ENCODE measurements at places on chromosomes 5 and 9.
A peak's percentile ranks its signal among the peaks of the same experiment; 100 is the strongest.

- DNase-seq: no peak
Measured at GRCh38 chr9:129617167-129617566, 3.7 kb downstream of the C9orf50 start.

GRCh38 chr5:58635416-58635815 is 52.5 kb downstream of the RAB3C start:
- no peak for DNase-seq

DNA sequence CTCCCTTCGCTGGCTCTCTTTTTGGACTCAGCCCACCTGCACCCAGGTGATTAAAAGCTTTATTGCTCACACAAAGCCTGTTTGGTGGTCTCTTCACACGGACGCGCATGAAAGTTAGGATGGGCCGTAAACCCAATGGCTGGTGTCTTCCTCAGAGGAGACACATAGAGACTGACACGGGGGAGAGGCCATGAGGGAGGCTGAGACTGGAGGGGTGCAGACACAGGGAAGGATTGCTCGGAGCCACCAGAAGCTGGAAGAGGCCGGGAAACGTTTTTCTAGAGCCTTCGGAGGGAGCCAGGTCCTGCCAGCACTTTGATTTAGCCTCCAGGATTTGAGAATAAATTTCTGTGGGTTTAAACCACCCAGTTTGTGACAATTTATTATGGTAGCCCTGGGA is 274.9 kb downstream of the AGTPBP1 start:
- DNase-seq: no peak

GRCh38 chr5:23042226-23042625 is 189.1 kb upstream of the CDH12 start:
- DNase-seq: no peak

DNA sequence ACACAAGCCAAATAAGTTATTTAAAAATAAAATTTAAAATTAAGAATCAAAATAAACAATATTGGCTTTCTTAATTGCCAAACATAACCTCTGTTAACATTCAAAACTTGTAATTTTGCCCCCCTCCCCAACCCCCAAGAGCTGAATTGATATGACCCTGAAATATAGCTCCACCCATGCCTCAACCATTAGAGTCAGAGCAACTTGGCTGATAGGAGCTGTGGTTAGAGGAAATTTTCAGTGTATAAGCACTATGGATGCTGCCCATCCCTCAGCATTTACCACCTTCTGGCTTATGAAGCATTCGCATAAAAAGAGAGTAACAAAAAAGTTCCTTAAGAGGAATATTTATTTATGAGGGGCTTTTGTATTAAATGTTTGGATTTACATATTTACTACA is 6.1 kb downstream of the POC5 start:
- no peak for DNase-seq

GRCh38 chr5:34914671-34915138 is 599 bp downstream of the RAD1 start:
- DNase-seq: no peak

GRCh38 chr9:121648799-121649198 is 2.6 kb upstream of the DAB2IP start:
- DNase-seq: no peak

GRCh38 chr5:53240661-53241060 is 131.1 kb upstream of the MOCS2 start:
- no peak for DNase-seq

DNA sequence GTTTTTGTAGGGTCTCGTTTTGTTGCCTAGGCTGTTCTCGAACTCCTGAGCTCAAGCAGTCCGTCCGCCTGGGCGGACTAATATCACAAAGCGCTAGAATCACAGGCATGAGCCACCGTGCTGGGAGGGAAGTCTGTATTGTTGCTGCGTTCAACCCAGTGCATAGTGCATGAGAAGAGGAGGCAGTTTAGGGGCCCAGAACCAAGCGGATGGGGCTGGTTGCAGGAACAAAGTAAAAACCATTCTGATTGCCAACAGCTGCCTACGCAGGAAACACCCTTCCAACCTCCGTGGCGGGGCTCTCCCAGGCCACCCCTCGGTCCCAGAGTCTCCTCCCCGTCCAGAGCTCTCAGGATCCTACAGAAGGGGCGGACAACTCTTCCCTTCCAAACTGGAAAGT is 87.1 kb downstream of the ANXA2R start:
- DNase-seq: no peak

DNA sequence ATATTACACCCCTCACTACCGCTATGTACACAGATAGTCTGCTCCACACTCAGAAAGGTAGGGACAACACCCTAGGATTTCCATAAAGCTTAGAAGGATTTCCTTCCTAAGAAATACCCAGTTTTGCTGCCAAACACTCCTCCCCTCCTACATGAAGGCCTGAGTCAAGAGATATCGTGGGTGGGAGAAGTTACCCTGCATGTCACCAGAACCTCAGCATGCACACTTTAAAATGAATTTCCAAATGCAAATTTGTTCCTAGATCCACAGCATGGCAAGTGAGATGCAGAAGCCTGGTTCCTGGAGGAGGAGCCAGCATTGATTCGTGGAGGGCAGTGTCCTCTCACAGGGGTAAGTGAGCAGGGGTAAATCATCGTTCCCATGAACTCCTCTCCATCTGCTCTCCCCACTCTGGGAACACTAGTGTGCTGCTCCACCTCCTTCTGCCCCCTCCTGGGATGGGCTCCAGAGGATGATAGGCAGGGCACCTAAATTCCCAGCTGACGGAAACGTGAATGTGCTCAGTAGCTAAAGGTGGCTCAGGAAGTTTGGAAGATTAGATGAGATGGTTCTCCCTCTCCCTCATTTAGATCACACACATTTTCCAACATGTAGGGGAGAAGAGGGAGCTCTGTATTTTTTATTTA is 76.7 kb downstream of the PDE4D start:
- no peak for DNase-seq

DNA sequence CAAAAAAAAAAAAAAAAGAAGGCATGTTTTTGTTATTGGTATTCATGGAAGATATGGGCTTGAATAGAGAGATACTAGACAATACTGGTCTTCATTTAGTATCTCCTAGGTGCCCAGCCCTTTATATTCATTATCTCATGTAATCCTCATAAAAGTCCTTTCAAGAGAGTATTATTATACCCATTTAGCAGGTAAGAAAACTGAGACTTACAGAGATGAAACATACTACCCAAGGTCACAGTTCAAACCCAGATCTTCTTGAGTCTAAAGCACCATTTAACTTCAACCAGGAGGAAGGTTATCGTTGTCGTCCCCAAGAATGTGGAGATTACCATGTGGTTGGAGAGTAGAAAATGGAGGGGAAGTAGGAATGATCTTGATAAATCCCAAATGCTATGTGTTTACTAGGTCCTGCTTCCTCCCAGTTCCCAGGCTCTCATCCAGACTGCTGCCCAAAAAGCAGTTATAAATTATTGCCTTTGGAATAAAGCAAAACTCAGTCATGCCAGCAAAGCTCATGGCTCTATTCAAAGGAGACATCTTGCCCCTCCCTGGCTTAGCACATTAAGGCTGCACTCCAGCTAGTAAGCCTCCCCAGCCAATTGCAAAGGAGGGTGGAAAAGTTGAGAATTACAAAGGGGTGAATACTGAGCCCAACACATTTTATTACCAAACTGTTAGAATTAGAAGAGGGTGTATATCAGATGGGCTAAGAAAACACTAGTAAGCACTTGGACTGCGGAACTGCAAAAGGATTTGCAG is 163.9 kb downstream of the PIK3R1 start:
- no peak for DNase-seq

- no peak for DNase-seq
Measured at GRCh38 chr5:148091991-148092964, 28.5 kb downstream of the SPINK5 start.

GRCh38 chr9:2837915-2838314 is 6.0 kb downstream of the PUM3 start:
- DNase-seq: no peak

DNA sequence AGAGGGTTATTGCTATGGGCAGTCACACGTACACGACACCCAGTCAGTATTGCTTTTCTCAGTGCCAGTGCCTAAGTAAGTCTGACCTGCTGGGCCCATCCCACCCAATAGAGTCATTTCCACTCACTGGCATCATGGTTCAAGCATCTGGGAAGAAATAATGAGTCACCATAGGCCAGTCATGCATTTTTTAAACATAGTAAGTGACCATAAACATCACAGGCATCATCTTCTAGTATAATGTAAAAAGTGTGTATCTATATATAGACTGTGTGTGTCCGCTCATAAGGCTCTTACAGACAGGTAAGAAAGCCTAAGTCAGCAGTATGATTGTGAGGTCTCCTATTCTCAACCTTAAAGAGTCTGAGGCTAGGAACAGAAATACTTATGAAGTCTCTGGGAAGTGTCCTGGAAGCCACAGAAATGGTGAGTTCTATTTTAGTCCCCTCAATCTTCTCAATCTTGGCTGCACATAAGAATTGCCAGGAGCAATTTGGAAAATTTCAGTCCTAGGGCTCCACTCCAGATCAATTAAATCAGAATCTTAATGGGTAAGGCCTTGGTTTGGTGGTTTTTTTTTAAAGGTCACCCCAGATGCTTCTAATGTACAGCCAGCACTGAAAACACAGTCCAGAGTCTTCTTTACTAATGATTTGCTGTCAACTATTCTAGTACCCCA is 65.2 kb downstream of the ZNF366 start:
- peak; percentile 84 for DNase-seq

DNA sequence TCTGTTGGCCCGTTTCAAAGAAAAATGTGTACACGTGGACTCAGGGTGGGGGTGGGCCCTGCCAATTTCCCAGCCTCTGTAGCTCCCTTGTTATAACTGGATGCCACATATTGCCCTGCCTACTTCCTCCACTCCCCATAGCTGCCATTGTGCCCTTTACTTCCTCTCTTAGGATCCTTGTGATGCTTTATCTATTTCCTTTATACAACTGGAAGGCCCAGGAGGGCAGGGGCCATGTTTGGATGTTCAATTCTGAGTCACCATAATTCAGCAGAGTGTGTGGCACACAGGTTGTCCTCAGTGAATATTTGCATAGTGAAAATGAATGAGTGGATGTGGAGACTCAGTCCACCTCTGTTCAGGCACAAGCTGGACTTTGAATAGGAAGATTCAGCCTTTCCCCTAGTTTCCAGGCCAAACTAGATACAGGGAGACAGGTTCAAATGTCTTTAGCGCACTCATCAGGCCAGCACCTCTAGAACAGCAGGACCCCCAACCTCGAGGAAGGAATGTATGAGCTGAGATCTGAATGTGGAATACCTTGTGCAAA is 10.6 kb upstream of the FEM1C start:
- DNase-seq: no peak

DNA sequence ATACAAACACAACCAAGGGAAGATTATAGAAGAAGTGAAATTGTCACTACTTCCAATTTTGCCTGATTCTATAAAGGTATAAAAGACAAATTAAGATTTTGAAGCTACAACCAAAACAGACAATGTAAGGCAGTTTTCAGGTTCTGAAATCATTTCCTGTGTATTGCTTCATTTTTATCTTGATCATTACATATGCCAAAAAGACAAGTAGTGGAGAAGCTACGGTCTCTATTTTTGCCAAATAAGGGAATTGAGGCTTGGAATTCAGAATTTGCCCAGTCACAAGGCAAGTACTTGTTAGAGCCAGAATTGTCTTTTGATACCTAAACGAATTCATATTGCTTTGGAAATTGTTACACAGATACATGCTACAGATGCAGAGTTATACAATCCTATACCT is 20.6 kb downstream of the EDIL3 start:
- DNase-seq: no peak

DNA sequence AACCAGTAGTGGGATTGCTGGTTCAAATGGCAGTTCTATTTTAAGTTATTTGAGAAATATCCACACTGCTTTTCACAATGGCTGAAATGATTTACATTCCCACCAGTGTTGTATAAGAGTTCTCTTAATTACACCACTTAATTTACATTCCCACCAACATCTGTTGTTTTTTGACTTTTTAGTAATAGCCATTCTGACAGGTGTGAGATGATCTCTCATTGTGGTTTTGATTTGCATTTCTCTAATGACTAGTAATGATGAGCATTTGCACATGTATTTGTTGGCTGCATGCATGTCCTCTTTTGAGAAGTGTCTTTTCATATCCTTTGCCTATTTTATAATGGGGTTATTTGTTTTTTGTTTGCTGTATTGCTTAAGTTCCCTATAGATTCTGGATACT is 688.3 kb downstream of the PRR16 start:
- DNase-seq: no peak

DNA sequence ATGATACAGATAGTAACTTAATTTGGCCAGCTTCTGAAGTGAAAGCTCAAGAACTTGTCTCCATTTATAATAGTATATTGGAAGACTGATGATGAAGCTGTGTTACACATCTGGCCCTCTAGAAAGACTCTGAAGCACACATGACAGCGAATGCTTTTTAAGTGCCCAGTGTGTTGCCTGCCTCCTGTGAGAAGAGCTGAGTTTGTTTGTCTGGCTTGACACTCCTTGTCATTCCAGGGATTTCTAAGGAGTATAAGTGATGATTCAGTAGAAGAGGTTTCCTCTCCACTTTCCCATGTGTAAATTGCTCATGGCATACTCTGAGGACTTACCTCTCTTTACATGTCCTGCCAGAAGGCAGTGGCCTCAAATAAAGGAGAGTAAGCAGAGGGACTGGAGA is 30.4 kb upstream of the LRRTM2 start:
- no peak for DNase-seq

DNA sequence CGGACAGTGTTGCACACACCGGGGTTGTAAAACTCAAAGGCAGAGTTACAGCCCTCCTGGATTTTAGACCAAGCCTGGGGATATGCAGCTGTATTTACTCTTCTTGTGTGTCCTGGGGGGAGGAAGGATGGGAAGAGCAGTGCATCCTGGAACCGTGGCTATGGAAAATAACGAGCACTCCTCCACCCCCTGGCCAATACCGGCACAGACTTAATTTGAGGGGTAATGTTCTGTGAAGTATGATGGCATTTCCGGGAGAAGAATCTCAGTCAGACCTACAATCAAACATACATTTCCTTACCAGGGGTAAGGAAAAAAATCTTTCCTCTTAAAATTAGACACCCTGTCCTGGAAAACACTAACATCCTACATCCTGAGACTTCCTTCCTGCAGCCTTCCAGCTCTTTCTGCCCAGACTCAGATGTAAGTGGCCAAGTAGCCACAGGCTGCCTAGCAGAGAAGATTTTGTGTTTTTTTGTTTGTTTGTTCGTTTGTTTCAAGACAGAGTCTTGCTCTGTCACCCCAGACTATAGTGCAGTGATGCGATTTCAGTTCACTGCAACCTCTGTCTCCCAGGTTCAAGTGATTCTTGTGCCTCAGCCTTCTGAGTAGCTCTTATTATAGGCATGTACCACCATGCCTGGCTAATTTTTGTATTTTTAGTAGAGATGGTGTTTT is 11.0 kb upstream of the ERMP1 start:
- no peak for DNase-seq

- DNase-seq: no peak
Measured at GRCh38 chr9:81671880-81672280, 17.5 kb downstream of the TLE1 start.

- DNase-seq: no peak
Measured at GRCh38 chr5:122384739-122385235, 72.8 kb downstream of the SNCAIP start.

- no peak for DNase-seq
Measured at GRCh38 chr5:172932313-172933017, 26.8 kb upstream of the RPL26L1 start.

DNA sequence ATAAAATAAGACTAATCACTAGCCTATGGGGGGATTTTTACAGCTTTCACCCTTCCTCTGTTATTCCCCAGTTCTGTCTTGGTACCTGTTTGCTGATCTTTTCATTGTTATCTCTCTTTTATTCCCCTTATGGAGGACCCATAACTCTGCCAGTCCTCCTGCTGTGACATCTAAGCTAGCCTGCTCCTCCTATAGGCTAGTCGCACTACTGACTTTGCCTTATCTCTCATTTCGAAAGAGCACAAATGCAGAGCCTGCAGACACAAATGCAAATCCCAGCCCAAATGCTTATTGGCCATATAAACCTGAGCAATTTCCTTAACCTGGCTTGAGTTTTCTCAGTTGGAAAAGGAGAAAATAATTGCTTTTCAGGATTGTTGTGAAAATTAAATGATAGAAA is 59.1 kb upstream of the CAMK4 start:
- DNase-seq: no peak

All from amniotic stem cell (primary cell).